ENCODE measurements at places on chromosomes 16 and 17.

DNA sequence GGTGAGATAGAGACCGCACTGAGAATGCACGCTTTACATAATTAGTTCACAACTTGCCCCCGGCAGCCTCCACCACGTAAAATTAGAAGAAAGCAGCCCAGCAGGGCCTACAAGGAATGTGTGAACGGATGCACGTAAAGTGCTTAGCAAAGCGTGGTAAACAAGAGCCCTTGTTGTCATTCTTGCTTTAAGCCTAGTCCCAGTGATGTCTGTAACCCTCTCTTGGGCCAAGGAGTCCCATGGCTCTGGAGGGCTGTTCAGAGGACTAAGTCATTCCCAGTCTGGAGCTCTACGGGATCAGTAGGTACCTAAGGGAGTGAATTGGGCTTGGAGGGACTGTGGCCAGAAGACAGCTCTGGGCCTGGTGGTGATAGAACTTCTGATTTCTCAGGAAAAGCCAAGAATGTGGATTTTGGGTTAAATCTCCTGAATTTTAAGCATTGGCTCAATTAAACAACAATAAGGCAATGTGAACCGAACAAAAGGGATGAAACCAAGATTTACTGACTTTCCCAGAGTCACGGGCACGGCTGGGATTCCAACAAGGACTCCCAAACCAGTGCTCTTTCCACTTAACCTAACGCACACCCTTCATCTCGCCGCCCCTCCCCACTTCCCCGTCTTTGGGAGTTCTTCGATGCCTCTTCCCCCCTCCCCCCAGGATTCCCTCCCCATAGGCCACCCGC, 775 bp upstream of the CHP2 start:
- DNase-seq = no peak

DNA sequence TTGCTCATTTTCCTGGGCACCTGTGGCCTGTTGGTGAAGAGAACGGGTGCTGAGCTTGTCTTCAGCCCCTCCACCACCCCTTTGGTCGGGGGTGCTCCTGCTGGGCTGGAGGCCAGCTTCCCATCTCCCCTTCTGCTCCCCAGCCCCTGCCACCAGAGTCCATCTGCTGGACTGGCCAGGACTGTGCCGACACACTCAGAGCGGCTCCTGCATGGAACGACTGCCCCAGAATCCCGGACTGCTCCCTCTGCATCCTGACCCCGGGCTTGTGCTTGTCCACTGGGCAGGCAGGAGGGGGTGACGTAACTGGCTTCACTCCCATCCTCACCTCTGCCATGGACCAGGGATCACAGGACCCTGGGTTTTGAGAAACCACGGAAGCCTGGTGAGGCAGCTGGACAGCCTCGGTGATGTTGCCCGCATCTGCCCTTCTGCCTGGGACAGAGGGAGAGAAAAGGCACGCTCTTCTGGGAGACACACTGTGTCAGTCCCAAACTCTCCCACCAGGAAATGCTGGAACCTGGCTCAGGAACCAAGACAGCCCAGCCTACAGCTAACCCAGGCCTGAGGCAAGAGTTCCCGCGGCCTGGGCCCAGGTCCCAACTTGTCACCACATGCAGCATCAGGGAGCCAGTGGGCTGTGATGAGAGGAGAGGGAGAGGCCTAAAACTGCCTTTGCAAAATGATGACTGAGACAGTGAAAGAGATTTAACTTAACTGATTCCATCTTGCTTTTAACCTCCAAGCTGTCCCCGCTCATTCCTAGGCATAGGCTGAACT, 16.1 kb upstream of the GSDMA start:
- DNase-seq = no peak

- DNase-seq = no peak
Measured at GRCh38 chr17:47733674-47734410, 806 bp downstream of the TBX21 start.

- DNase-seq = peak; percentile 48
Measured at GRCh38 chr16:65070831-65071432, 50.9 kb downstream of the CDH11 start.

DNA sequence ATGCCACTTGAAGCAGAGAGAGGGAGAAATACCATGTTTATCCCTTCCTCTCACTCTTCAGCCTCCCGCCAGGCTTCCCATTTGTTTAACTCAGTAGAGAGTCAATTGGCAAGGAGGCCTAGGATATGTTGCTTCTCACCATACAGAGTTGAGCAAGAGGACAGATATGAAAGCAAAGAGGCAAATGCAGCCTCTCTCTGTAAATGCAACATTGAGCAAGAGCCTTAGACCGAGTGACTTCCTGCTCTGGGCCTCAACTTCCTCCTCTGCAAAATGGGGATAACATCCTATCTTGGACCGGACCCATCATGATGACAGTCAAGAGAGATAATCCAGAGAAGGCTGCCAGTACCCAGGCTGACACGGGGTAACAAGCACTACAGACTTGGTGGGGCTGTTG, 36.8 kb downstream of the SOCS1 start:
- DNase-seq = no peak

- DNase-seq = peak; percentile 74
Measured at GRCh38 chr17:36602924-36603384, 1.6 kb downstream of the MRM1 start.

GRCh38 chr17:40806131-40806530, 6.4 kb upstream of the KRT28 start:
- no peak for DNase-seq

DNA sequence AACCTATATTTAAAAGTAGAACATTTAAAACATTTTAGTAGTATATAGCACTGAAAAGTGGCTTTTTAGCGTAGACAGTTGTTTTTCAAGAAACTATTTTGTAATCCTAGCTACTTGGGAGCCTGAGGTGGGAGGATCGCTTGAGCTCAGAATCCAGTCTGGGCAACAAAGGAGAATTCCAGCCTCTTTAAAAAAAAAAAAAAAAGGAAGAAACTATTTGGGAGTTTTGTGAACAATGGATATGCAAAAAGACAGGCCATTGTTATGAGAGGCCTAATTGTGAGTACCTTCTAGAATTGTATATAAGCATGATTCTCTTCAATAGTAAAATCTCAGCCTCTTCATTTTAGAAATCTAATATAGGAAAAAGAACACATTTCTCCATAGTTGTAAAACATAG, 17.6 kb downstream of the OMG start:
- DNase-seq = no peak

- no peak for DNase-seq
Measured at GRCh38 chr17:14471052-14471451, 170.2 kb downstream of the HS3ST3B1 start.

DNA sequence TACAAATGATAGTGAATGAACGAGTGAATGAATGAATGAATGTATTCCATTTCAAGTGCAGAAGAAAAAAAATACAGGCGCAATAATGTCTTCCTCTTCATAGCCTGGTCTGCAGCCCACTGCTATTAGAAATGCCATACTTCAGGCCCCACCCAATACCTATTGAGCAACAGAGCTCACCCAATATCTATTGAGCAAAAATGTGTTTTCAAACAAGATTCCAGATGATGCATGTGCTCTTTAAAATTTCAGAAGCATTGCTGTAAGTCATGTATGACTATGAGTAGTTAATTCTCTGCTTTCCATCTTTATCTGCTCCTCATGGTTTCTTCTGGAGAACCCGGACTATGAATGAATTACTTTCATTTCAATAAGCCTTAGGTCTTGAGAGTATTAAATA, 308.2 kb downstream of the XYLT1 start:
- DNase-seq = no peak

- DNase-seq = no peak
Measured at GRCh38 chr17:46053911-46054534, 55.0 kb downstream of the STH start.

GRCh38 chr17:65243838-65244625, 106.9 kb downstream of the RGS9 start:
- DNase-seq = peak; percentile 48

- no peak for DNase-seq
Measured at GRCh38 chr16:85983606-85984230, 84.8 kb downstream of the IRF8 start.

GRCh38 chr16:66326991-66327513, 39.4 kb upstream of the CDH5 start:
- DNase-seq = no peak

GRCh38 chr16:11613381-11614303, 26.9 kb upstream of the LITAF start:
- DNase-seq = no peak

DNA sequence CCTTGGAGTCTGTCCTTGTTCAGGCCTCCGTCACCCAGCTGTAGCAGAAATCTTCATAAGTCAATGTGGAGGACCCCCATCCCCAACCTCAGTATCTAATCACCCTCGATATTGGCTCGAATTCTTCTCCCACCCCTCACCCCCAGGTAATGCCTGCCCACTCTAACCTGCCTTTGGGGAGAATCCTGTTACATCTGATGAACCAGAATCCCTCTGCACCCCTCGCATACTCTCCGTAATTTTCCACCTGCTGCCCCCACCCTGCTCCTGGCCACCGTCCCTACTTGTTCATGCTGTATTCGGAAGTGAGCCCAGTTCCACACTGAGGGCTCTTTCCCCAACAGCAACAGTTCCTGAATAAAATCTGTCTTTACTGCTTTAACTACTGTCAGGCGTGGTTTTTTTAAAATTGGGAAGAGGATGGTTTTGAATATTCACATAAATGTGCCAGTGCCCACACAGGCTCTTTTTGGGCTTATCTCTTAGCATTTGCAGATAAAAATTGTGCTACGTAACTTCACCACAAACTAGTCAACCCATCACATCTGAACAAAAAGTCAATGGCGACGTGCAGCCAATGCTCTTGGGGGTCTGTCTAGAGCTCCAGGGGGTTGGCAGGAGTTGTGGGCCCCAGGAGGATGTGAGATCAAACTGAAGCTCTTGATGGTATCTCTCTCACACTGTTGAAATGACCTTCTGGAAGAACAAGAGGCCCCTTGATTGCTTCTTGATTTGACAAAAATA, 73.7 kb downstream of the NETO2 start:
- no peak for DNase-seq

- DNase-seq = peak; percentile 81
Measured at GRCh38 chr16:57775661-57776469, 26.4 kb downstream of the KIFC3 start.

- peak; percentile 90 for DNase-seq
Measured at GRCh38 chr16:67833415-67834241, 8.5 kb upstream of the THAP11 start.

- DNase-seq = no peak
Measured at GRCh38 chr16:19776565-19776964, 58.5 kb downstream of the IQCK start.

DNA sequence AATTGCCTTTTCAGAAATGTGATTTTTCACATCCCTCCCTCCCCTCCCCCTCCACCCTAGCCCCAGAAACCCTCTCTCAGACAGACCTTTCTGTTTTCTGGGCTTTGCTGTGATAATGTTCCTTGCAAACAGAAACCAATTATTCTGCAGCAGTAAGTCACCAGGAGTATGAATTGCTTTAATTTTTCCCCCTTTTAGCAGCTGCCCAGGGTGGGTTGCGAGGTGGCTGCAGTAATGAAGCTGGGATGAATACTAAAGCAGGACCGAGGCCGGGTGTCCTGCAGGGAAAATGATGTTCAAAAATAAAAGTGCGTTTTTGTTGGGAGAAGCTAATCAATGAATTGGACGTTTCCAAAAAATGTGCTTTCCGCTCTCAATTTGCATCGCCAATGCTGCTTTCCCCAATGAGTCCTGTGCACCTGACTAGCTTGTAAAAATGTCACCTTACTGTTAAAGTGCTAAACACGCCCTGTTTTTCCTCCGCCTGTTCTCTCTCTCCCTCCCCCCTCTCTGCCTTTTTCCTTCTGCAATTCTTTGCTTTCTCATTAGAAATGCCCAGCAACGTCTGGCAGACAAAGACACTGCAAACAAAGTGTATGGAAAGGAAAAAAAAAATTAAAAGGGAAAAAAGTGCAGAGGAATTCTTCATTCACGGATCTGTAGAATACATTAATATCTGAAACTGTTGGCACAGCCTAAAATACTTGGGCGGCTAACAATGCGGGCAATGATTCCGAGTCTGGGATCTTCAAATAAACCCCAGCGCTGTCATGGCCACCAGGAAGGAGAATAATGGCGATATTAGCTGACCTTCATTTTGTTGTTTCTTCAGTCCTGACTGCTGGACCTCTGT, 244.1 kb downstream of the STX8 start:
- no peak for DNase-seq

- DNase-seq = no peak
Measured at GRCh38 chr17:63983320-63983719, 10.6 kb upstream of the SCN4A start.

DNA sequence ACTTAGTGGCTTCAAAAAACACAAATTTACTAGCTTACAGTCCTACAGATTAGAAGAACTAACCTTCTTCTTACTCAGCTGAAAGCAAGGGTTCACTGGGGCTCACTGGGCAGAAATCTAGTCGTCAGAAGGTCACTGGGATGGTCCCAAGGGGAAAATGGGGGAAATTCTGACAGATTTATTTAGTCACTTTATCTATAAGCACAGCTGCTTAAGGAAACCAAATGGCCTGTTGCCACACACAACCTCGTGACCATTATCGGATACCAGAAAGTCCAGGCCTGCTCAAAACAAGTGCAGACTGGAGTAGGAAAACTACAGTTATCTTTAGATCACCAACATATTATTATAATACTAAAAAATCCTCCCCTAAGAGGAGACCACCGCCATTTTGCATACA, 374.6 kb upstream of the ASIC2 start:
- DNase-seq = no peak

DNA sequence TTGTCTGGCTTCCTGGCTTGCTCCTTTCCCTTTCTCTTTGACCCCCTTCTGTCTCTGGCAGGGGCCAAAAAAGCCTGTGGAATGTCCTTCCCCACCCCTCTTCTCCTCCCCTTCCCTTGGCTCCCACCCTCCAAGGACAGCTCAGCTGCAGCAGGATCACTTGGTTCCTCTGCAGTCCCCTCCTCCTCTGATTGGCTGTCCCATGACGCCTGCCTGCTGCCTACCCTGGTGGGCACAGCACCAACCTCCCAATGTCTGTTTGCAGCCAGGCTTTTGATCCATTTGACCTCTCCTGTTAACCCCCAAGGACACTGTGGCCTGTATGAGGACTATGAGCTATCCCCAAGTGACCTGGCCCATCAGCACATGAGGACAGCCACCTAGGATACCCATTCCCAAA, 14.8 kb upstream of the MTMR4 start:
- DNase-seq = no peak

DNA sequence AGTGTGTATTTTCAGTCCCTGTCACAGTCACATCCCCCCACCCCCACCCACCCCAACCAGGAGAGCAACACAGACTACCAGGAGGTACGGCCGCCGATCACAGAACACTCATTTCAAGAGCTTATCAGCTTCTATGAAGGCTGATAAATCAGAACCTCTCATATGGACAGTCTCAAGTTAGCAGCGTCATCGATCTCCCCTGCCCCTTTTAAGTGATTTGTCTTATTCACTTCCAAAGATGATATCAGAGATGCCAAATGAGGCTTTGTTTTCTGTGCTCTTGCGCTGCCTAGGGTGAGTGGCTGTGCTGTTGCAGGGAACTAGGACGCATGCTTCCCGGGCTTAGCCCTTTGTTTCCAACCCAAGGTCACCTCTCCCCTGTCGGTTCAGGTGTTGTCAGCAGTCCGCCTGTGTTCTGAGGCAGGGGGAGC, 26.8 kb upstream of the PMFBP1 start:
- DNase-seq = no peak

GRCh38 chr16:48864055-48864454, 254.1 kb upstream of the N4BP1 start:
- DNase-seq = no peak
